ENCODE measurements at places on chromosomes 3 and 15.

GRCh38 chr15:78642331-78642730 lies 1.3 kb upstream of the CHRNB4 start:
- DNase-seq: no peak

- DNase-seq: no peak
Measured at GRCh38 chr3:66196633-66197032, 24.2 kb upstream of the SLC25A26 start.

- no peak for DNase-seq
Measured at GRCh38 chr3:150177673-150178381, 207.1 kb upstream of the PFN2 start.

DNA sequence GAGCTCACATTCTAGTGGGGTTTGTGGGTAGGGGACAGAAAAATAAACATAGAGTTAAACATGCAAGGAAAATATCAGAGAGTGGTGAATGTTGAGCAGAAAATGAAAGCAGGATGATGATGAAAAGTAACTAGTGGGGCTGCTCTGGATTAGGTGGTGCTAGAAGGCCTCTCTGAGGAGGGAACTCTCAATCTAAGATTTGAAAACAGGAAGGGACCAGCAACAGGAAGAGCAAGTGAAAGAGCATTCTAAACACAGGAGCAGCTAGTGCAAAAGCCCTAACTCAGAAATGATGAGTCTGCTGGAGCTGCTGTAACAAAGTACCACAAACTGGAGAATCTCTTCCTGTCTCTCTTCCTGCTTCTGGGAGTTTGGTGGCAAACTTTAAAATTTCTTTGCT lies 468.6 kb upstream of the AGTR1 start:
- DNase-seq: no peak

- DNase-seq: no peak
Measured at GRCh38 chr3:4680871-4681300, 187.7 kb downstream of the ITPR1 start.

- DNase-seq: no peak
Measured at GRCh38 chr3:31610700-31611275, 78.1 kb downstream of the STT3B start.

DNA sequence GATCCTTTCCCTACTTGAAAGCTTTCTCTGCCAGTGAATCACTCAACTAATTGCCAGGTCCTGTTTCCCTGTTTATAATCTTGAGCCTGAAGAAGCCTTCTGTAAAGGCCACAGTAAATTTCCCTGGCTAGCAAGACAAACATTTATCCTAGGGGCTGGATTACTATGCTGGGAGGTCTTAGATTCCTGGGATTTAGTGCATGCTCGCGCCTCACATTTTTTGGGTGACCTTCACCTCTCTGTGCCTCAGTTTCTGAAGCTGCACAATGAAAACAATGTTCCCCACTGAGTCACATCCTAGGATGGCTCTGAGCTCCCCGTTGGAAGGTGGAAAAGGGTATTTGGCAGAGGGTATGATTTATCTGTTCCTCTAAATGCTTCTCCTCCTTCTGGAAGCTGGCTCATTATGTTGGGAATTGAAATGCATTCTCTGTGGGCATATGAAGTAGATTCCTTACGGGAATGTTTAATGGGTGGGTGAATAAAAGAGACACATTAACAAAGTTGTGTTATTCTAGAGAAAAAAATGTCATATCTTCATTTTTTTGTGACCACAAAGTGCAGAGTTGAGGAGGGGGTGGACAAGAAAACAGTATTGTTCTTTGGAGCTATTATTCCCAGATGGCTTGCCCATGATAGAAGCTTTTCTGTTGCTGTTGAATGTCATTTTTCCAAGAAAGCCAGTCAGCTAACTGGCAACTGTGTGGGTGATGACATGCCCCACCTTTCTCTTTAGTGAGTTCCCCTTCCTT lies 32.4 kb downstream of the LSM3 start:
- DNase-seq: no peak

DNA sequence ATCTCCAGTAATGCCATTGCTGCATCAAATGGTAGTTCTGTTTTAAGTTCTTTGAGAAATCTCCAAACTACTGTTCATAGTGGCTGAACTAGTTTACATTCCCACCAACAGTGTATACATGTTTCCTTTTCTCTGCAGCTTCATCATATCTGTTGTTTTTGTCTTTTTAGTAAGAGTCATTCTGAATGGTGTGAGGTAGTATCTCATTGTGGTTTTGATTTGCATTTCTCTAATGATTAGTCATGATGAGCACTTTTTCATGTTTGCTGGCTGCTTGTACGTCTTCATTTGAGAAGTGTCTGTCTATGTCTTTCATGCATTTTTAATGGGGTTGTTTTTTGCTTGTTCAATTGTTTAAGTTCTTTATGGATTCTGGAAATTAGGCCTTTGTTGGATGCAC lies 10.2 kb upstream of the GCSAM start:
- DNase-seq: no peak

GRCh38 chr3:6654670-6655069 lies 206.2 kb upstream of the GRM7 start:
- DNase-seq: no peak

DNA sequence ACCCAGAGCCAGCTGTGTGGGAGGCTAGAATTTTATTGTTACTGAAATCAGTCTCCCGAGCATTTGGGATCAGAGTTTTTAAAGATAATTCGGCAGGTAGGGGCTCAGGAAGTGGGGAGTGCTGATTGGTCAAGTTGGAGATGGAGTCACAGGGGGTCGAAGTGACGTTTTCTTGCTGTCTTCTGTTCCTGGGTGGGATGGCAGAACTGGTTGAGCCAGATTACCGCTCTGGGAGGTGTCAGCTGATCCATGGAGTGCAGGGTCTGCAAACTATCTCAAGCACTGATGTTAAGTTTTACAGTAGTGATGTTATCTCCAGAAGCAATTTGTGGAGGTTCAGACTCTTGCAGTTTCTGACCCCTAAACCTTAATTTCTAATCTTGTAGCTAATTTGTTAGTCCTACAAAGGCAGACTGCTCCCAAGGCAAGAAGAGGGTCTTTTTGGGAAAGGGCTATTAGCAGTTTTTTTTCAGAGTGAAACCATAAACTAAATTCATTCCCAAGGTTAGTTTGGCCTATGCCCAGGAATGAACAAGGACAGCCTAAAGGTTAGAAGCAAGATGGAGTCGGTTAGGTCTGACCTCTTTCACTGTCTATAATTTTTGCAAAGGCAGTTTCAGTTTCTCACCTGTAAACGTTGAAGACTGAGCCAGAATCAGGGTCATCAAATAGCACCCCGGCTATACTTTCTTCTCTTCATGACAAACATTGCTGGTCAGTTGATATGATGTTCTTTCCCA lies 28.2 kb downstream of the FLNB start:
- DNase-seq: no peak

DNA sequence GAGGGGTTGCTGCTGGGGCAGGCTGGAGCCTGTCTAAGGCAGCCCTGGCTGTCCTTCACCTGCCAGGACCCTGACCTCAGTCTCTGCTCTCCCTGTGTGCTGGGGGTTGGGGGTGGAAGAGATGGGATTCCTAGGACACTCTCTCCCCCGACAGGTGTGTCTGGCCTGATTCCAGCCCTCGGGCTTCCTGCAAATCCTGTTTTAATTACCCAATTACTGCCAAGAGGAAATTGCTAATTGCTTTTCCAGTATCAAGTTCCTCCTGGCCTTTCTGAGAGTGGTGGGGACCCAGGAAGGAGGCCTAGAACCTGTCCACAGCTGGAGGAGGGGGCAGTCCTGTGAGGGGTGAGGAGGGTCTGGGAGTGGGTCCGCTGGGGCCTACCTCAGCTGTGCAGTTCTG lies 15.8 kb downstream of the PLXNA1 start:
- no peak for DNase-seq

- no peak for DNase-seq
Measured at GRCh38 chr15:91965501-91966193, 112.1 kb downstream of the SLCO3A1 start.

DNA sequence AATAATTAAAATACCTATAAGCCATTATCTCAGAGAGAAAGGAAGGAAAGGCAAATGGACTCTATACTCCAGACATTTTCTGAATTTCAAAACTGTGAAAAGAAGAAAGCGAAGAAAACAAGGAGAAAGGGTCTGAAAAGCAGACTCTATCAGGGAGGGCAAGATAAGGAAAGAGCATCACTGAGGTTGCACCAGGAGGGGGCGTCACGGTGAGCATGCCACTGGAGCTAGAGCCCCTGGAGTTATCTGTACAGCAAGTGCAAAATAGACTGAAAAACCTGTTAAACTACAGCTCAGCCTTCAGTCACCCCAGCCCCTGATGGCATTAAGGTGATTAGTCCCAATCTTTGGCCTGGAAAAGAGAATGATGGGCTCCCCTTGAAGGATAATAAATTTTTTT lies 514.3 kb downstream of the GABRG3 start:
- DNase-seq: no peak

DNA sequence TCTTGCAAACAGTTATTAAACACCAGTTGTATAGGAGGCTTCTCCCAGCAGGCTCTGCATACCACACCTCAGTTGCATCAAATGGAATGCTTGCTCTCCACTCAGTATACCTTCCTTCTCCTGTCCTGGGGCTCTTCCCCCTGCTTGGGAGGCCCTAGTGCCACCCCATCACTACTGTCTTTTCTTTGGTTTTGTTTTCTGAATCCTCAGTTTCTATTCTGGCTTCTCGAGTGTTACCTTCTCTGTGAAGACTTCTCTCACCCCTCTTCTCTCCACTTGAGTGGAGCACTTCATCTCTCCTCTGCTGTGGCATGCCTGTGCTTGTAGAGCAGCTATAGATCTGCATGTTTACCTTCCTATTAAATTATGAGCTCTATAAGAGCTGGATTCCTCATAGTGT lies 75.7 kb upstream of the TPRG1 start:
- DNase-seq: no peak

GRCh38 chr3:52983336-52983807 lies 62.5 kb downstream of the SFMBT1 start:
- peak; percentile 26 for DNase-seq

DNA sequence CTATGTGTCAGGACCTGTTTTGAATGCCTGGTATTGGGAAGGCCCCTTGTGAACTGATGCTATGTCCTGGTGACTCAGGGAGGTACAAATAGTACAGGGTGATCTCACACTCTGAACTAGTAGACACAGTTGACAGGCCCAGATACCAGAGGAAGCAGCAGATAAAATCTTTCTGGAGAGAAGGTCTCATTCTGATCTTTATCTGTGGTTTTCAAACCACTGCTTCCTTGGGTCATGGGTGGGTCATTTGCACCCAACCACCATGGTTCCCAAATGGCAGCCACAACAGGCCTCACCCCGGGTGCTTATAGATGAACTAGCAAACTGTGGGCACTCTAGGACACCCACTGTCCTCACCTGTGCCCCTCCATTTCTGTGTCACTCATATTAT lies 43.4 kb downstream of the PXYLP1 start:
- DNase-seq: no peak

DNA sequence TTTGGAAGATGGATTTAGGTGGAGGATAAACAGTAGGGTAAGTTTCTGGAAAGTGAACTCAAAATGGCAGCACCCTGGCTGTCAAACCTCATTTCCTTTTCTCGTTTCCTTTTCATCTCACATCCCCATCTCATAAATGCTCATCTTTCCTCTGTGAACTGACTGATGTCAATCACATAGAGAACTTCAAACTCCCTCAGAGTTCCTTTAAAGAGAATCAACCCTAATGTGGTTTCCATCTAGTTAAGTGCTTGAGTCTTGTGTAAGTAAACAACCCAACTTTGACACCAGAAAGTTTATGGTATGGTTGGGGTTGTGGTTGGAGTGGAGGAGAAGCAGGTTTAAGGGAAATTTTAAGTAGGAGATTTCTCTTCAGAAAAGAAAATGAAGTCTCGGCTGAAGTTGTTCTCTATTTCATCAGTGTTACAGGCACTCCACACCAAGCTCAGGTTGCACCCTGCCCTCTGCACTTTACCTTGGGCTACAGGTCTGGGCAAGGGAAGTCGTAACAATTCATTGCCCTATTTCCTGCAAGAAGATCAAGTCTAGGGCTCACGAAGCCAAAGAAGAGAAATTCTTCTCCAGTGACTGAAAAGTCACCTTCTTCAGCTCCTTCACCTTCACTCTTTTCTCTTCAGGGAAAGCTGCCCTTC lies 34.4 kb upstream of the TNIK start:
- DNase-seq: no peak

DNA sequence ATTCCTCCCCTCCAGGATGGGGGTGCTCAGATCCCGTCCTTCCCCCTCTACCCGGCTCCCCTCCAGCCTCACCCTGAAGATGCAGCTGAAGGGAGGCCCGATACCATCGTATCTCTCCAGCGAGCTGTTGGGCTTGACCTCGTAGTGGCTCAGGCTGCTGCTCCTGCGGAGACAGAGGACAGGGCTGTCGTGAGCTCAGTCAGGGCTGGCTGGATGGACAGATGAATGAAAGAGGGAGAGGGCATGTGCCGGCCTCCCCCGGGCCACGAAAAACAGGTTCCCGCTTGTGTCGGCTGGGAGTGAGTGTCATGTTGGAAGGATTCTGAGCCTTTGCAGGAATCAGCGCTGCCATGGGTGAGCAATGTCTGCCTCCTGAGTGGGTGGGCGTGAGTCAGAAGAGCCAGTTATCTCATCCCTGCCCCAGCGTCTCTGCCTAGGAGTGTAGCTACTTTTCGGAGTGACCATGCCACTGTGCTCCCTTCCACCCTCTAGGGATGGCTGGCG lies 35.2 kb downstream of the FEM1B start:
- DNase-seq: no peak

DNA sequence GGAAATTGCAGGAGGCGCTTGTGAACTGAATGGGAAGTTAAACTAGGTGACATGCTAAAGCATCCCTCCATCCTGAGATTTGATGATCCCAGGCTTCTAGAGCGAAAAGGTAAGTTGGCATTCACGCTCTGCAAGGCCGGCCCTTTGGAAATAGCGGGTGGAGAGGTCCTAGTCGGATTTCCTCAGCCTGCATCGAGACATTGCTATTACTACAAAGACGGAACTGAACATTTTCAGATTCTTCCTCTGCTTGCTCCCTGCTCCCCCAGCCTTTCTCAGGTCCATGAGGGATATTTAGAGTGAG lies 77.7 kb downstream of the DGKG start:
- no peak for DNase-seq

DNA sequence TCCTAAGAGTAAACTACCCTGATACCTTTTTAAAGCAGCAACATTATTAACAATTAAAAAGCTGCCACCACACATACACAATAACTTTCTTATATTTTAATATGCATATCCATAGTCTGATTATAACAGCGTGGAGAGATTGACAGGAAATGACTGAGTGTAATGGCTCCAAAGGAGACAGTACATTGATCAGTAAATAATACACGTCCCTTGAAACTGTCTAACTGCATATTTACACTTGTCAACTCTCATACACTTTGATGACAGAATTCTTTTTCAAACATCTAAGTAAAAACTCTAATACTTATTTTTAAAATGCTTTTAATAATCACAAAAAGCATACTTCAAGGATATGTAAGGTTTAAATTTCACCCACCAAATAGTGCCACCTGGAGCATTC lies 99.5 kb downstream of the FOXP1 start:
- DNase-seq: no peak
